ENCODE measurements at places on chromosomes 6 and 20.

- DNase-seq, result peak; percentile 50
Measured at GRCh38 chr20:10578607-10579006, 95.2 kb downstream of the JAG1 start.

GRCh38 chr6:27545271-27546046, 72.6 kb upstream of the ZNF184 start:
- peak; percentile 59 for DNase-seq

DNA sequence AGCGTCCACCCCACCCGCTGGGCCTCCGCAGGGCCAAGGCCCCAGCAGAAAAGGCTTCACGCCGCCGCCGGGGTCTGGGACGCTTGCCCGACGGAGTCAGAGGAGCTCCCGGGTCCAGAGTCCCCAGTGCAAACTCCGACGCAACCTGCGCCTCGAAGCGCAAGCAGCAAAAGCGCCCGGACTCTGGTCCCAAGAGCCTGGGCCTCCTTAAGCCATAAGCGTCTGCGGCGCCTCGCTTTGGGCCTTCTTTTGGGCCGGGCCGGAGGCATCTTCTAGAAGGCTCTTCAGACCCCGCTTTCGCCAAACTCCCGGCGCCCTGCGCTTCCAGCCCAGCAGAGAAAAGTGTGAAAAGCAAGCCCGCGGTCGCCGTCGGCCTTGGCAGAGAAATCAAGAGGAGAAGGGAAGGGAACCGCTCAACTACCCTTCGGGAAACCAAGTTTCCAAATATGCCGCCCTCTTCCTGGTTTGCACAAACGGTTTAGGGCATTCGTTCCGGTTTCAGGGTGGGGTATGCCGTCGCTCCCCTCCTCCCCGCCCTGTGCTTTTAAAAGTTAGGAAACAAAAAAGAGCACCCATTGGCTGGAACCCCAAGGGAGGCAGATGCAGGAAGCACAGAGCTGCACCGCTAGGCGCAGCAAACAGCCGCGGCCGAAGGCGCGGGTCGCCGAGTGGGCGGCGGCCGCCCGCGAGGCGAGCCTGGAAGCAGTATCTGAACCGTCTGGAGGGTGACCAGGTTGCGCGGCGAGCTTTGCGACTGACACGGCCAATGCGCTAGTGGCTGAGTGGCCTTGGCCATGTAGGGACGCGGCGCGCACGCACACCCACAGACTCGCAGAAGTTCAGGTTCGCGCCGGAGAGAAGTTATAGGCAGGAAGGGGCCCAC, 1.2 kb downstream of the TBX18 start:
- DNase-seq, result peak; percentile 96

GRCh38 chr6:34015586-34015985, 130.3 kb downstream of the GRM4 start:
- DNase-seq, result peak; percentile 5

DNA sequence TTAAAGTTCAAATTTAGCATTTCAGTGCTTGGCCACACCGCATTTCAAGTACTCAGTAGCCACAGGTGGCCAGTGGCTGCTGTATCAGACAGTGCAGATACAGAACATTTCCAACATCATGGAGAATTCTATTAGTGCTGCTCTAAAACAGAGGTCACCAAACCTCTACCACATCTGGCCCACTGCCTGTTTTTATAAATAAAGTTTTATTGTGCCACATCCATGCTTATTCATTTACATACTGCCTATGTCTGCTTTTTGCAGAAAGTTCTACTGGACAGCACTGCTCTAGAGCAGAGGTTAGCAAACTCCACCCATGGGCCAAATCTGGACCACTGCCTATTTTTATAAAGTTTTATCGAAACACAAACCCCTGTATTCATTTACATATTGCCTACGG, 3.7 kb upstream of the PTPRT start:
- DNase-seq, result no peak

DNA sequence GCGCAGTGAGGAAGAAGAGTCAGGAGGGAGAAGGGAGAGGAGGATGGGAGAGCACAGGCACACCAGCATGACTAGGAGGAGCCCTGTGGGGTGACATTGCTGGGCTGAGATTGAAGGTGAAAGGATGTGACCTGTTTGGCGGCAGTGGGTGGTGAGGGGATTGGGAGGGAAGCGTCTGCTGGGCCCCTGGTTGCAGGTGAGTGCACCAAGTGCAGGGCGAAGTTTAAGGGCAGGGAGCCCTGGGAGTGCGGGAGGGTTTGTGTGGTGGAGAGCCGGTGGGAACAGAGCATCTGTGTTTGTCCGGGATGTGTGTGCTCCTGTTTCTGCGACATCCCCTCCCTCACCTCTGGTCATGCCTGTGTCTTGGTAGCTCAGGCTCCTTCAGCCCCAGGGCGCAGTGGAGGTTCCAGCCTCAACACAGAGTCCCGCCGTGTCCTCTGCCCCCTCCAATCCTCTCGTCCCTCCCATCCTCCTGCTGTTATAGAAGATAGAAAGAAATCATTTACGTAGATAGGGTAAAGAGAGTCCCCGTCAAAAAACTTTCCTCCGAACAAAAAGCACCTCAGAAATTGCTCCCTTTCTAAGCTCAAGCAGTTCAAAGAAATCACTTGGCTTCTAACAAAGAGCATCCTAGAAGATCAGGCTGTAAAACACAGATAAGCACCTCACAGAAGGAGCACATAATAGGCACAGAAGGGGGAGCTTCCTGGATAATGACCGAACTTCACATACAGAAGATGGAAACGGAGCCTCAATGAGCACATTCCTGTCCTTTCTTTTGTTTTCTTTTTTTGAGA, 25.0 kb downstream of the ULBP1 start:
- no peak for DNase-seq

DNA sequence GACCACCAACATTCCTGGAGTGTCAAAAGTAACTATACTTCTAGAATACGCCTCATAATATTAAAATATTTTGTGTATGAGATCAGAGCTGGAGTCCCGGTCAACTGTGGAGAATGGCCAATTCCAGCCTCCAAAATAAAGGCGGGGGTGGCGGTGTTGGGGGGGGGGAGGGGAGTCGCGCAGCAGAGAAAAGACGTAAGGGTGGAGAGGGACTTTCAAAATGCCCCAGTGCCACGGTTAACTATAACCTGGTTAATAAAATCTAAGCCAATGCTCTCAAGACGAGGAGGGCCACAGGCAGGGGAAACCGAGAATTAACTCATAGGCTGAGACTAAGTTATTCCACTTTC, 1.3 kb downstream of the NUP153 start:
- peak; percentile 82 for DNase-seq

GRCh38 chr6:82761674-82762345, 303.8 kb downstream of the UBE3D start:
- DNase-seq, result peak; percentile 19

- DNase-seq, result no peak
Measured at GRCh38 chr20:48556956-48557355, 270.8 kb downstream of the PREX1 start.

Data from cardiac fibroblast (primary cell).